ENCODE measurements at places on chromosomes 6 and 20. TPM values are rescaled to one million over a fixed set of nuclear protein-coding genes. Genes with fewer than 3 reads are reported as not detected.

Gene CCN6
- total RNA-seq, result not detected

Gene TINAG
- not detected for total RNA-seq

Gene NFATC2
- total RNA-seq, result 1.9 TPM

Gene CST3
- 178 TPM for total RNA-seq

Gene PCSK2
- total RNA-seq, result 3.5 TPM

Gene PLCG1
- total RNA-seq, result 208 TPM

Gene GFRA4
- not detected for total RNA-seq

Gene TP53TG5
- total RNA-seq, result 2.4 TPM

Gene COL19A1
- 1.5 TPM for total RNA-seq

Gene RARS2
- total RNA-seq, result 49.7 TPM

Gene PPP1R18
- total RNA-seq, result 31.4 TPM

Gene FAM217A
- not detected for total RNA-seq

Gene TAF4
- 39.9 TPM for total RNA-seq

Gene RAMACL
- total RNA-seq, result 0.59 TPM

Gene LEMD2
- 75.8 TPM for total RNA-seq

Gene SOX18
- 2.8 TPM for total RNA-seq

Gene C20orf202
- not detected for total RNA-seq

Gene ZNF165
- 5.7 TPM for total RNA-seq

Gene SNPH
- total RNA-seq, result 1.9 TPM

Gene FGD2
- total RNA-seq, result not detected

Gene CLVS2
- total RNA-seq, result 48.1 TPM

Gene CAP2
- 47.9 TPM for total RNA-seq
